NCI-H2029 treated with DMSO at 0.1 percent for 48 hours (cell line): ENCODE measurements at places on chromosomes 6 and 20.

- no peak for DNase-seq
Observed at GRCh38 chr20:40863355-40863919, 165.2 kb upstream of the TOP1 start.

- no peak for DNase-seq
Observed at GRCh38 chr6:44730771-44731391, 343.4 kb downstream of the CDC5L start.

DNA sequence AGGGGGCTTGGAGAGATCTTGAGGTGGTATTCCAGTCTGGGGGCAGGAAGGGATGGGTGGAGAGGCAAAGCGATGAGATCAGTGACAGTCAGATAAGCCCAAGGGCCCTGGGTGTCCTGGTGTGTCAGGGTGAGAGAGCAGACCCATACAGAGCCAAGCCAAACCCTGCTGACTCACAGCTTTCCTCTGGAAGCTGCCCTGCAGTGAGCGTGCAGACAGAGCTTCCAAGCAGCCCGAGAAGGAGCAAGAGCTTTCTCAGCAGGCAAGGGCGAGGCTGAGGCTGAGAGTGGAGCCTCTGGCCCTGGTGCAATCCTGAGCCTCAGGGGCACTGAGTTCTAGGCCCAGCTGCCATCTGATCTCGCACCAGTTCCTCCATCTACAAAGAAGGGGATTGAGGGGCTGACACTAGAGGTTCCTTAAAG is 91.1 kb upstream of the HIVEP1 start:
- no peak for DNase-seq

DNA sequence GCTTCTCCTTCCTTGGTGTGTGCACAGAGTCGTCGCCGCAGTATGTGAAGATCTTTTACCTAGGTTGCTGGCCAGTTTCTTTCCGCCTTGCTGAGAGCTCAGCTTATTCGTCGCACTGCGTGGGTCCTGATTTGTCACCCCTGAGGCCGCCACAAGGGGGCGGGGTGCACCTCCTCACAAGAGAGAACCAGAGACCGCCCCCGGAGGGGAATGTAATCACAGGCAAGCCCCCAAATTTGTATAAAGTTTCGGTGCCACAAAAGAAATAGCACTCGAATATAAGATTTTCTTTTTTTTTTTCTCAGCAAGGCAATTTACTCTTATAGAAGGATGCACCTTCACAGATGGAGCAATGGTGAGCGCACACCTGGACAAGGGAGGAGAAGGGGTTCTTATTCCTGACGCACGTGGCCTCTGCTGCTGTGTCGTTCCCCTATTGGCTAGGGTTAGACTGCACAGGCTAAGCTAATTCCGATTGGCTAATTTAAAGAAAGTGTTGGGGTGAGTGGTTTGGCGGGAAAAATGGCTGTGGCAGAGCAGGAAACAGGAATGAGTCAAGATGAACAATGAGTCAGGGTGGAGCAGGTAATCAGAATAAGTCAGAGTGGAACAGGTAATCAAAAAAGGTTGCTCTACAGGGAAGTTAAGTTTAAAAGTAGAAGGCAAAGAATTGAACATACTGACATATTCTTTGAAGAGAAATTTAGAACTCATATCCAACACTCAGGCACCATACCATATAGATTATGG is 19.5 kb downstream of the NCOA3 start:
- no peak for DNase-seq
